ENCODE measurements at places on chromosomes 2 and 18. TPM values are rescaled to one million over a fixed set of nuclear protein-coding genes. Genes with fewer than 3 reads are reported as not detected.
A peak's percentile ranks its signal among the peaks of the same experiment; 100 is the strongest.

DNA sequence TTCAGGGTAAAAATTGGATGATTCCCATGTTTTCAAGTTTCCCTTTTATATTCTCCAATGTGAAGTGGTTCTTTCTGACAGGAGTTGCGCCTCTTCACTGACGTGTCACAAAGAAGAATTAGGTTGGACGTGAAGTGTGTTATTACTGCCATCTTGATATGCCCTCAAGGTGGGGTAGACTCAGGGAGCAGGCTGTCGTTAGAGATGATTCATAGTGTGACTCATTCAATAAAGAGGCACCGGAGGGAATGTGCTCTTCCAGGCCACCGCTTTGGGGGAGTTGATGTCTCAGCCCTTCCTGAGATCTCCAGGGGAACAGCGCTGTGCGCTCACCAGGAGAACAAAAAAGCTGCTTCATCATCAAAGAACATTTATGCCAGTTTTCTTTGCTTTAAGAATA, 3.6 kb upstream of the DGKD start:
- peak; percentile 49 for DNase-seq

DNA sequence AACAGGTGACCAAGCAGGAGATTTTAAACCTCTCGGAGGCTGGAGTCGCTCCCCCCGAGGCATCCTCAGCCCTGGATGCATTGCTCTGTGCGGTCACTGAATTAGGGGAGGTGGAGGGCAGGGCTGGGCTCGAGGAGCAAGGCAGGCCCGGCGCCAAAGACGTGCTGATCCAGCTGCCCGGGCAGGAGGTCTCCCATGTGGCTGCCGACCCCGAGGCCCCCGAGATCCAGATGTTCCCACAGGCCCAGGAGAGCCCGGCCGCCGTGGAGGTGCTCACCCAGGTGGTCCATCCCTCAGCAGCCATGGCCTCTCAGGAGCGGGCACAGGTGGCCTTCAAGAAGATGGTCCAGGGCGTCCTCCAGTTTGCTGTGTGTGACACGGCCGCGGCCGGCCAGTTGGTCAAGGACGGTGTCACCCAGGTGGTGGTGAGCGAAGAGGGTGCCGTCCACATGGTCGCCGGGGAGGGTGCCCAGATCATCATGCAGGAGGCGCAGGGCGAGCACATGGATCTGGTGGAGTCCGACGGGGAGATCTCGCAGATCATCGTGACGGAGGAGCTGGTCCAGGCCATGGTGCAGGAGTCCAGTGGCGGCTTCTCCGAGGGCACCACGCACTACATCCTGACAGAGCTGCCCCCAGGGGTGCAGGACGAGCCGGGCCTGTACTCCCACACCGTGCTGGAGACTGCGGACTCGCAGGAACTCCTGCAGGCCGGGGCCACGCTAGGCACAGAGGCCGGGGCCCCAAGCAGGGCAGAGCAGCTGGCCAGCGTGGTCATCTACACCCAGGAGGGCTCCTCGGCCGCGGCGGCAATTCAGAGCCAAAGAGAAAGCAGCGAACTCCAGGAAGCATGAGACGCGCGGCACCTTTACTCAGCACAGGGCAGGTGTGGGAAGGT, 145.1 kb downstream of the PTGR3 start:
- no peak for DNase-seq

OBSL1 gene
- 125 TPM for polyA plus RNA-seq

- no peak for DNase-seq
These were observed 87.5 kb downstream of the MSH2 start for GRCh38 chr2:47490406-47490805.
